Naive thymus-derived CD8-positive, alpha-beta T cell (primary cell): ENCODE measurements at places on chromosomes 5 and 9. TPM values are rescaled to one million over a fixed set of nuclear protein-coding genes. Genes with fewer than 3 reads are reported as not detected.

- H3K27ac ChIP-seq, result no peak overlapping the region
- peaks cover 2% of the 10 kb centered on the region for H3K4me1 ChIP-seq
- H3K36me3 ChIP-seq, result peaks cover 16% of the 10 kb centered on the region
- H3K4me3 ChIP-seq, result no peak overlapping the region
Observed at GRCh38 chr9:133499132-133499891, 20.4 kb upstream of the SLC2A6 start.

DNA sequence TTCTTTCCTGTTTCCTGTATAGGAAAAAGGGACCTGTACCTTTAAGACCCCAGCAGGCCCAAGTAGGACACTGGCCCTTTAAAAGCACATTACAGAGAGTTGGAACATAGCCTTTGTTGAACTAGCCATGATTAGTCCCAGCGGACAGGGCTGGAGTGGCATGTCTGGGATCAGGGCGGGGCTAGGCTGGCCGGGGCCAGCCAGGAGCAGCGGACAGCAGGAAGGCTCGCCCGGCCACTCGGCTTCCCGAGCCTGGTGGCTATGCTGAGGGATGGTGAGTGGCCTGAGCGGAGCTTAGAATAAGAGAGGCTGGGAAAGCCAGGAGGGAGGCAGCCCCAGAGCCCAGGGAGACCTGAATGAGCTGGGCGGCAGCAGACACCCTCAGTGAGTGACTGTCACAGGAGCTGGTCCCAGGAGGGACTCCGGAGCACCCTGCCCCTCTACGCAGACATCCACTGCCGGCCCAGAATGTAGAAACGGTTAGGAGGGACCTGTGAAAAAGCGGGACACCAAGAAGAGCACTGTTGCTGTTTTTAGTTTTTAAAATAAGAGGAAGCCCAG is 92.1 kb downstream of the DAB2IP start:
- no peak for DNase-seq
- peaks cover 18% of the 10 kb centered on the region for H3K4me1 ChIP-seq
- H3K4me3 ChIP-seq, result no peak overlapping the region
- no peak overlapping the region for H3K27ac ChIP-seq

DNA sequence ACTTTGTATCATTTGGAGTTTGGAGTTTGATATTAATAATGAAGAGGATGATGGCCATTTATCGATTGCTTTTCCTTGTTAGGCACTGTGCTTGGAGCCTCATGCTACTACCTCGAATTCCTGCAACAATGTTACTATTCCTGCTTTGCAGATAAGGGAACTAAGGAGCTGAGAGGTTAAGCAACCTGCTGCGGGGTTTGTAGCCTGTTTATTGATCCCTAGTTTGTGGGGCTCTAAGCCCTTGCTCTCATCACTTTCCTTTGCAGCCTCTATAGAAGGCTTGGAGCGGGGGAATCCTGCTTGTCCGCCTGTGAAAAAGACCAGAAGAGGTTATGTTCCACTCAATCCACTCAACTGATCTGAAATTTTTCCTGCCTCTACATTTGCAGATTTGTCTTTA is 15.8 kb downstream of the ARHGEF28 start:
- no peak overlapping the region for H3K4me3 ChIP-seq
- H3K27ac ChIP-seq, result no peak overlapping the region
- DNase-seq, result no peak
- H3K4me1 ChIP-seq, result no peaks in the 10 kb centered on the region
- H3K27me3 ChIP-seq, result peaks cover 31% of the 10 kb centered on the region
- no peaks in the 10 kb centered on the region for H3K36me3 ChIP-seq

- peak overlapping the region; percentile 95 for H3K27ac ChIP-seq
- peaks cover 12% of the 10 kb centered on the region for H3K4me1 ChIP-seq
- no peak for DNase-seq
- no peaks in the 10 kb centered on the region for H3K27me3 ChIP-seq
Observed at GRCh38 chr9:6758248-6758497, 400 bp downstream of the KDM4C start.

GRCh38 chr5:72760259-72760658 is 56.2 kb upstream of the TNPO1 start:
- no peak overlapping the region for H3K27ac ChIP-seq
- H3K36me3 ChIP-seq, result no peaks in the 10 kb centered on the region
- H3K4me1 ChIP-seq, result no peaks in the 10 kb centered on the region
- peaks cover 5% of the 10 kb centered on the region for H3K27me3 ChIP-seq

GRCh38 chr9:129750013-129750638 is 2.7 kb downstream of the PTGES start:
- no peaks in the 10 kb centered on the region for H3K36me3 ChIP-seq
- H3K4me3 ChIP-seq, result no peak overlapping the region
- no peak overlapping the region for H3K27ac ChIP-seq
- peaks cover 7% of the 10 kb centered on the region for H3K4me1 ChIP-seq

DNA sequence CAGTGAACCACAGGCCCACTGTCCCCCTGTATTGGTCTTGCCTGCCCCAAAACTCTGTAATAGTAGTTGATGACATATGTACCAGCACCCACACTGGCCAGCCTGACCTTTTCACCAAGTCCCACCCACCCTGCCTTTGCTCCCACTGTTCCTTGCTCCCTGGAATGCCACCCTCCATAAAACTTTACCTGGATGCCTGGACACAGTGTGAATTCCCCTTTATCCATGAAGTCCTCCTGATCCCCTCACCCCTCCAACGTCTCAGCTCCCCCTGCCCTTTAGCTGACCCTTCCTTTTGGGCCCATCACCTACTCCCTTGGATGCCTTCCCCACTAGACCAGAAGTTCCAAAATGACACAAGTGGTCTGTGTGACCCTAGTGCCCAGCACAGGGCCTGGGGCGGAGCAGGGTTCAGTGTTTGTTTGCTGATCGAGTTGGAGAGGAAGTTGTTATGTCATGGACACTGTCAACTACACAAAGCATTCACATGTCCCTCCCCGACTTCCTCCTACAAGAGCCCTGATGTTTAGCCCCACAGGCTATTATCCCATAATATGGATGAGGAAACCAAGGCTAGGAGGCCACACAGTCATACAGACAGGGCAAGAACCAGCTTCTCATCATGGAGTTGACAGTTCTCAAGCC is 16.1 kb downstream of the AMBP start:
- no peaks in the 10 kb centered on the region for H3K4me1 ChIP-seq
- DNase-seq, result no peak
- no peaks in the 10 kb centered on the region for H3K36me3 ChIP-seq
- no peak overlapping the region for H3K4me3 ChIP-seq

GRCh38 chr5:87649455-87649854 is 236.7 kb upstream of the CCNH start:
- no peaks in the 10 kb centered on the region for H3K36me3 ChIP-seq
- no peaks in the 10 kb centered on the region for H3K27me3 ChIP-seq
- no peak overlapping the region for H3K27ac ChIP-seq
- H3K4me3 ChIP-seq, result no peak overlapping the region

The SARDH gene
- polyA plus RNA-seq, result 2.4 TPM

DNA sequence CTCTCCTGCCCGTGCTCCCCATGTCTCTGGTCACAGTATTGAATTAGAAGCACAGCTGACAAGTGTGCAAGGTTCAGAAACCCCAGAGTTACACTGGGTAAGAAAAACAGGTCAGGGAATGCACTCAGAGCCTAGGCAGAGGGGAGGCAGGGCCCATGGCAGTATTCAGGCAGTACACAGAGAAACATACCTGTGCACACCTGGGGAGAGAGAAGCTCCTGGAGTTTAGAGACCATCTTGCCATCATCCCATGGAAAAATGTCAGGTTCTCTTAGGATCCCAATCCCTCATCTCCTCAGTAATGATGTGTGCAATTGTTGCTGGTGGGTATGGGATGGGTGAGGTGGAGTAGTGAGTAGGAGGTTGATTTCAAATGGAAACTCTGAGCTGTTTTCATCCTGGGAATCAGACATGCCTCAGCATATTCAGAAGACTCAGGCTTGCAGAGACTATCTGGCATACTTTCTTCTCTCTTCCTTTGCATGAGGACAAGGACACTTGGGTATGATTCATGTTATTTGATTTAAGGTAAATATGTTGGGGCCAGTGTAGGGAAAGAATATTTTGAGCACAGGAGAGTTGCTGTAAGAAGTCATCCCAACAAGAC is 228.5 kb downstream of the ESM1 start:
- no peak for DNase-seq
- peaks cover 42% of the 10 kb centered on the region for H3K4me1 ChIP-seq
- H3K36me3 ChIP-seq, result no peaks in the 10 kb centered on the region
- H3K27me3 ChIP-seq, result no peaks in the 10 kb centered on the region
- no peak overlapping the region for H3K27ac ChIP-seq
- H3K4me3 ChIP-seq, result no peak overlapping the region

The ARHGEF28 gene
- polyA plus RNA-seq, result not detected

- no peak for DNase-seq
- peaks cover 28% of the 10 kb centered on the region for H3K4me1 ChIP-seq
- H3K36me3 ChIP-seq, result peaks cover 88% of the 10 kb centered on the region
- H3K4me3 ChIP-seq, result peak overlapping the region; percentile 53
Observed at GRCh38 chr9:121156263-121156731, 45.4 kb downstream of the RAB14 start.

- no peaks in the 10 kb centered on the region for H3K27me3 ChIP-seq
- H3K36me3 ChIP-seq, result peaks cover 2% of the 10 kb centered on the region
- H3K4me1 ChIP-seq, result no peaks in the 10 kb centered on the region
- DNase-seq, result no peak
- H3K27ac ChIP-seq, result no peak overlapping the region
Observed at GRCh38 chr5:101067429-101067828, 164.3 kb upstream of the ST8SIA4 start.

GRCh38 chr5:132751444-132751843 is 4.2 kb downstream of the CCNI2 start:
- H3K4me3 ChIP-seq, result no peak overlapping the region
- no peaks in the 10 kb centered on the region for H3K36me3 ChIP-seq
- H3K27ac ChIP-seq, result no peak overlapping the region
- H3K4me1 ChIP-seq, result peaks cover 8% of the 10 kb centered on the region

DNA sequence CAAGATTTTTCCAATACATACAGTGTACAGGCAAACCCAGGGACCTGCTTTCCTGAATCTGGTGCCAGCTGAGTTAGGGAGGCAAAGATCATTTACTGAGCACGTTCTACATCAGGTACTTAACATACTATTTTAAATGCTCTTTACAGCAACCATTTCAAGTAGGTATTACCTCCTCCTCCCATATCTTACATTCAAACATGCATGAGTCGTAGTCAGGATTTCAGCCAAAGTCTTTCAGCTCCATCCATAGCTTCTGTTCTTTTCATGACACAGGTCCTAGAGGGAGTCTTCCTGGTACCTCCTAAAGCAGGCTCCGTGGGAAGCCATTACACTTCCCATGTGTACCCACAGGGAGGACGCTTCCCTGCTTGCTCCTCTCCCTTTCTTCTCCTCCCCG is 11.7 kb downstream of the KCNV2 start:
- no peak overlapping the region for H3K4me3 ChIP-seq
- no peak for DNase-seq
- no peak overlapping the region for H3K27ac ChIP-seq
- peaks cover 9% of the 10 kb centered on the region for H3K36me3 ChIP-seq

- no peaks in the 10 kb centered on the region for H3K27me3 ChIP-seq
- H3K36me3 ChIP-seq, result no peaks in the 10 kb centered on the region
- H3K4me3 ChIP-seq, result no peak overlapping the region
- H3K4me1 ChIP-seq, result peaks cover 25% of the 10 kb centered on the region
Observed at GRCh38 chr5:124053340-124053739, 541.4 kb downstream of the CSNK1G3 start.

GRCh38 chr9:6645355-6646292 is at the start of gene GLDC:
GLDC (minus strand) TSS chr9:6645729; CDS start chr9:6645499, 230 bp downstream.
- H3K36me3 ChIP-seq, result no peaks in the 10 kb centered on the region
- DNase-seq, result peak; percentile 13
- H3K27ac ChIP-seq, result peak within 1 kb of the TSS; percentile 26
- peak within 1 kb of the TSS; percentile 88 for H3K4me3 ChIP-seq
- peaks cover 11% of the 10 kb centered on the region for H3K4me1 ChIP-seq

DNA sequence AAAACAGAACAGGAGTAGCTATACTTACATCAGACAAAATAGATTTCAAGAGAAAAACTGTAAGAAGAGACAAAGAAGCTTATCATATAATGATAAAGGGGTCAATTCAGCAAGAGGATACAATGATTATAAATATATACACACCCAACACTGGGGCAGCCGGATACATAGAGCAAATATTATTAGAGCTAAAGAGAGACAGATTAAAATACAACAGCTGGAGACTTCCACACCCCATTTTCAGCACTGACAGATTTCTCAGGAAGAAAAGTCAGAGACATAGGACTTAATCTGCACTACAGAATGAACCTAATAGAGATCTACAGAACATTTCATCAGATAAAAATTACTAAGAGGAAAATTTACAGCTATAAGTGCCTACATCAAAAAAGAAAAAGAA is 35.7 kb downstream of the OXCT1 start:
- no peak overlapping the region for H3K27ac ChIP-seq
- no peaks in the 10 kb centered on the region for H3K27me3 ChIP-seq
- H3K4me1 ChIP-seq, result peaks cover 21% of the 10 kb centered on the region
- no peak overlapping the region for H3K4me3 ChIP-seq

DNA sequence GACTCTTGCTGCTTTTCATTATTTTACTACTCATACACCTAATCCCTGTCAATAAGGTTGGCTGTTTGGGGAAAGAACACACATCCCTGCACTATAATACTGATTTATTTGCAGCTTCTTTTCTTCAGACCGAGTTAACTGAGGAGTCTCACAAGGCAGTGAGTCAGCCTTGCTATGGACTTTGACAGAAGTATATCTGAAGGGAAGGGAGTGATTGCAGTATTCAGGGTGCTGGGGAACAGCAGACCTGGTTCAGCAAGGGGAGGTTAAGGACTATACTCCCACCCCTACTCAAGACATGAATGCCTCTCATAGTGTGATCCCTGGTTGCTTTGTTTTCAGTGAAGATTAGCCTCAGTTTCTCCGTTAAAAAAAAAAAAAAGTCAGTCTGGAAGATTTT is 99.8 kb downstream of the TLE4 start:
- H3K4me1 ChIP-seq, result peaks cover 76% of the 10 kb centered on the region
- peaks cover 49% of the 10 kb centered on the region for H3K36me3 ChIP-seq
- no peak overlapping the region for H3K4me3 ChIP-seq
- no peak overlapping the region for H3K27ac ChIP-seq

GRCh38 chr5:122153774-122154173 is 24.4 kb downstream of the ZNF474 start:
- no peak for DNase-seq
- H3K4me1 ChIP-seq, result peaks cover 7% of the 10 kb centered on the region
- no peaks in the 10 kb centered on the region for H3K36me3 ChIP-seq
- no peak overlapping the region for H3K4me3 ChIP-seq
- no peak overlapping the region for H3K27ac ChIP-seq

The ALDH7A1 gene
- polyA plus RNA-seq, result 5.4 TPM

GRCh38 chr5:122400341-122400740 is 88.3 kb downstream of the SNCAIP start:
- peaks cover 14% of the 10 kb centered on the region for H3K27me3 ChIP-seq
- H3K4me1 ChIP-seq, result no peaks in the 10 kb centered on the region
- no peak overlapping the region for H3K27ac ChIP-seq

The RPS14 gene
- 11,598 TPM for polyA plus RNA-seq

DNA sequence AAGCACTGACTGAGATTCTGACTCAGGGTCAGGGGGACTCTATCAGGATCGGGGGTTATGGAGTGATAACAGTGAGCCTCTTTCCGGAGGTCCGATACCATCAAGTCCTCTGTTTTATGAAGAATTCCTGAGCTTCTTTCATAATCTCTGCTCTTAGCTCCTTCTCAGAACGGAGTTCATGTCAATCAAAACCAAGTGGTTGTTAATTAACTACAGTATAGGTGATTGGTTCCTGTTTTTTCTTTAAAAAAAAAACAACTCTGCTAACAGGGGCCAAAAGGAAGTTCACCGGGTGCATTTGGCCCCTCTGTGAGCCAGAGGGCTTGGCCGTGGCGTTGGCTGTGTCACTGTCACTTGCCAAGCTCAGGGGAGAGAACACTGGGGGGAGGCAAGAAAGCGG is 4.0 kb downstream of the GFI1B start:
- no peak overlapping the region for H3K27ac ChIP-seq
- H3K4me3 ChIP-seq, result no peak overlapping the region
- H3K4me1 ChIP-seq, result peaks cover 25% of the 10 kb centered on the region
- DNase-seq, result no peak

The ACSL6 gene
- 16.5 TPM for polyA plus RNA-seq

The RAD1 gene
- polyA plus RNA-seq, result 19.9 TPM
